ENCODE measurements at places on chromosomes 6 and 20. TPM values are rescaled to one million over a fixed set of nuclear protein-coding genes. Genes with fewer than 3 reads are reported as not detected.

DNA sequence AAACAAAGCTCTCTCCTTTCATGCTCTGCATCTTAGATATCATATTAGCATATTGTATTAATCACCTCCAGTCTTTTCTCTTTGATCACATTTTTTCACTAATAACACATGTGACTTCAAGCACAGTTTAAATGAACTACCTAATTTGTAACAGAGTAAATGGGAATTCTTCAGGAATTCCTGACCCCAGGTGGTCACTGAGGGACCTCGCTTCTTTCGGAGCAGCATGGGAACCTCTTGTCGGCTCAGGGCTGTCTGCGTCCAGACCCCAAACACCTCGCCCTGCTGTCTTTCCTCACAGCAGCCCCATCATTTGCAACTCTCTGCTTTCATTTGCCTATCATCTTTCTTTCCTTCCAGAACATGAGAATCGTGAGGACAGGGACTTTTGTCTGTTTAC lies 103.5 kb downstream of the DACT2 start:
- DNase-seq: no peak

DNA sequence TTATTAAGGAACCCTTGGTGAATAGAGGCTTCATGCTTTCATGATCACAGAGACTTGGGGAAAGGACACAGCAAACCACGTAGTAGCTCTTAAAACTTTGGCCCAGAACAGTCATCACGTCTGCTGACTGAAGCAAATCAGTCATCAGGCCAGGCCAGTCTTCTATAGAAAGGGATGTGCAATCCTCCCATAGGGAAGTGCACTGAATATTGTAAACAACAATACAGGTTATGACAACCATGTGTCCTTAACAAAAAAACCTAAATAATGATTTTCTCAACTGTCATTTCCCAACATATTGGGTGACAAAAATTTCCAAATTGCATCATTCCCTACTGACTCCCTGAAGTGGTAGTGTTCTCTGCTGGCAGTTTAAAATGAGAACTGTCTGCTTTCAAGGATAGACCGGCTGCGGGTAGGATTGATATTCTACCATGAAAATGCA lies 388.2 kb upstream of the CITED2 start:
- DNase-seq: no peak

DNA sequence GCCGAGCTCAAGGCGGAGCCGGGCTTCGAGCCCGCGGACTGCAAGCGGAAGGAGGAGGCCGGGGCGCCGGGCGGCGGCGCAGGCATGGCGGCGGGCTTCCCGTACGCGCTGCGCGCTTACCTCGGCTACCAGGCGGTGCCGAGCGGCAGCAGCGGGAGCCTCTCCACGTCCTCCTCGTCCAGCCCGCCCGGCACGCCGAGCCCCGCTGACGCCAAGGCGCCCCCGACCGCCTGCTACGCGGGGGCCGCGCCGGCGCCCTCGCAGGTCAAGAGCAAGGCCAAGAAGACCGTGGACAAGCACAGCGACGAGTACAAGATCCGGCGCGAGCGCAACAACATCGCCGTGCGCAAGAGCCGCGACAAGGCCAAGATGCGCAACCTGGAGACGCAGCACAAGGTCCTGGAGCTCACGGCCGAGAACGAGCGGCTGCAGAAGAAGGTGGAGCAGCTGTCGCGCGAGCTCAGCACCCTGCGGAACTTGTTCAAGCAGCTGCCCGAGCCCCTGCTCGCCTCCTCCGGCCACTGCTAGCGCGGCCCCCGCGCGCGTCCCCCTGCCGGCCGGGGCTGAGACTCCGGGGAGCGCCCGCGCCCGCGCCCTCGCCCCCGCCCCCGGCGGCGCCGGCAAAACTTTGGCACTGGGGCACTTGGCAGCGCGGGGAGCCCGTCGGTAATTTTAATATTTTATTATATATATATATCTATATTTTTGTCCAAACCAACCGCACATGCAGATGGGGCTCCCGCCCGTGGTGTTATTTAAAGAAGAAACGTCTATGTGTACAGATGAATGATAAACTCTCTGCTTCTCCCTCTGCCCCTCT lies 1.1 kb downstream of the CEBPB start:
- no peak for DNase-seq

DNA sequence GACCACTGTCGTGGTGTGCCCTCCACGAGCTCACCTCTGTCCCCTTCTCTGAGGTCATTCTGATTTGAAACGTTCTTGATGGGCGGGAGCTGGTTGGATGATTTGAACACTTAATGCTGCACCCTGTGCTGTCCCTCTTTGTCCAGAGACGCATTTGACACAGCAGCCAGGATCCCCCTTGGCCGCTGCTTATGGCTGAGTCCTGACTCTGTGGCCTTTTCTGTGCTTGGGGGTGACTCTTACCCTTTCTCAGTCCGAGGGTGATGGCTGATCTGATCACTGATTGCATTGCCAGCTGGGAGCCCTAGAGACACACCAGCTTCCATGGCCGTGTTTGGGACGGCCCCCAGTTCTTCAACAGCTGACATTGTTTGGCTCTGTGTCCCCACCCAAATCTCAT lies 43.5 kb upstream of the FRMD1 start:
- DNase-seq: no peak

- no peak for DNase-seq
Measured at GRCh38 chr6:47267301-47267700, 42.4 kb downstream of the TNFRSF21 start.

DNA sequence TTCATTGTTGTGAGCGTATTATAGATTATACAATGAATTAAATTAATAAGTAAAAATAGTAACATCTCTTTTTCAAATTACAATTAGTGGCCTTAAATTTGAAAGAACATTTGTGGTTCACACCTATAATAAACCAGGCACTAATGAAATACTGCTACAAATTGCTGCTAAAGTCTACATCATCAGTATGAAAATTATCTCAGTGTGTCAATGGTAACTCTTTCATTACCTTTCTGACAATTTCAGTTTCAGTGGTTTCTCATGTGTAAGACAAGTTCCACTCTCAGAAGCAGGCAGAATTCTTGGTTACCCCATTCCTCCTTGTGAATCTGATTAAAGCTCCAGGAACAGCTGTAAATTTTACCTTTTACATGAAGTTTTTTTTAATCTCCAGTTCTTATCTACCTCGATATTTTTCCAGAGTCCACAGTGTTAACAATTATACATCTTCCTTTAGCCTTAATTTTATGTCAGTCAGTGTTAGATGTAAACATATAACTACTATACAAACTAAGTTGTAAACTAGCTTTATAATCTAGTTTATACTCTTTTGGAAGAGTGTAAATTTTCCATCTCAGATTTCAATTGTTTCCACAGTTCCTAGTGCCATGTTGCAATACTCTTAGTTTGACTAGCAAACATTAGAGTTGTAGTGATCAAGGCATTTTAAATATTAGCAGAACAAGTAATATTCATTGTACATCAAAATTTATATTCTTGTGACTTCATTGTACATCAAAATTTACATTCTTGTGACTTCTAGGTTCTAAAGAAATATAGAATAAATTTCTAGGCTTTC lies 1038.4 kb downstream of the EPHA7 start:
- DNase-seq: no peak

- DNase-seq: no peak
Measured at GRCh38 chr6:151901009-151901411, 93.5 kb downstream of the ESR1 start.

- no peak for DNase-seq
Measured at GRCh38 chr6:66896415-66896814, 1189.4 kb upstream of the EYS start.

GRCh38 chr6:163748886-163749285 lies 334.4 kb downstream of the QKI start:
- DNase-seq: no peak

DNA sequence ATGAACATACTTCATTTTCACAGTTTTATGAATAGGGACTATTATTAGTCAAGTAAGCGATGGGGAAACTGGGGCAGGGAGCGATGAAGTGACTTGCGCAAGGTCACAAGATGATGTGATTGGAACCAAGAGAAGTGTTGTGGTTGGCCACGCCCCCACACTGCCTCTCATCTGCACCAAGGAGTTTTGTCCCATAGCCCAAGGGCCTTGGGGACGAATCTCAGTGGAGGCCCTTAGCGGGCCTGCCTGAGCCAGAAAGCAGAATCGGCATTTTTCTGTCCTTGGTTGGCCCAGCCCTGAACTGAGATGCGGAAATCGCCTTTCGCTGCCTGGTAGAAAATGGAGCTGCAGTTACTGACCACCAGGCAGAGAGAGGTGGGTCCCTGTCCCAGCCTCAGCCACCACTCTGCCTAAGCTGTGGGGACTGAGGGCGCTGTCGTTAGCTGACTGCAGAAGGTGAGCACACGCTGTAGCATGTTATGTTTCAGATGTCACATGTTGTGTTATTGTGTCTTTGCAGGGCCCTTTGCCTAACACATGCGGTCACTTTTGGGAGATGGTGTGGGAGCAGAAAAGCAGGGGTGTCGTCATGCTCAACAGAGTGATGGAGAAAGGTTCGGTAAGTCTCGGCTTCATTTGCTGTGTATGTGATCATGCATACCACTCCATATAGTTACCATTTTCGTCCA lies 57.8 kb downstream of the PTPN1 start:
- no peak for DNase-seq

DNA sequence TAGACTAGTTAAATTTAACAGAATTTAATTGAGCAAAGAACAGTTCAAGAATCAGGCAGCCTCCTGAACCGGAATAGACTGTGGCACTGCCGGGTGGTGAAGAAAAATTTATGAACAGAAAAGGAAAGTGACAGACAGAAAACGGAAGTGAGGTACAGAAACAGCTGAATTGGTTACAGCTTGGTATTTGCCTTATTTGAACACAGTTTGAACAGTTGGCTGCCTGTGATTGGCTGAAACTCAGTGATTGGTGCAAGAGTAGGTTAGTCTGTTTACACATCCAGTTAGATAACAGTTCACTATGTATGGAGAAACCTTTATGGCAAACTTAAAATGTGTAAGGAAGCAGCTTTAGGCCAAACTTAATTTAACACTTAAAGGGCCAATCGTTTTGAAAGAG lies 116.0 kb upstream of the CITED2 start:
- DNase-seq: no peak

DNA sequence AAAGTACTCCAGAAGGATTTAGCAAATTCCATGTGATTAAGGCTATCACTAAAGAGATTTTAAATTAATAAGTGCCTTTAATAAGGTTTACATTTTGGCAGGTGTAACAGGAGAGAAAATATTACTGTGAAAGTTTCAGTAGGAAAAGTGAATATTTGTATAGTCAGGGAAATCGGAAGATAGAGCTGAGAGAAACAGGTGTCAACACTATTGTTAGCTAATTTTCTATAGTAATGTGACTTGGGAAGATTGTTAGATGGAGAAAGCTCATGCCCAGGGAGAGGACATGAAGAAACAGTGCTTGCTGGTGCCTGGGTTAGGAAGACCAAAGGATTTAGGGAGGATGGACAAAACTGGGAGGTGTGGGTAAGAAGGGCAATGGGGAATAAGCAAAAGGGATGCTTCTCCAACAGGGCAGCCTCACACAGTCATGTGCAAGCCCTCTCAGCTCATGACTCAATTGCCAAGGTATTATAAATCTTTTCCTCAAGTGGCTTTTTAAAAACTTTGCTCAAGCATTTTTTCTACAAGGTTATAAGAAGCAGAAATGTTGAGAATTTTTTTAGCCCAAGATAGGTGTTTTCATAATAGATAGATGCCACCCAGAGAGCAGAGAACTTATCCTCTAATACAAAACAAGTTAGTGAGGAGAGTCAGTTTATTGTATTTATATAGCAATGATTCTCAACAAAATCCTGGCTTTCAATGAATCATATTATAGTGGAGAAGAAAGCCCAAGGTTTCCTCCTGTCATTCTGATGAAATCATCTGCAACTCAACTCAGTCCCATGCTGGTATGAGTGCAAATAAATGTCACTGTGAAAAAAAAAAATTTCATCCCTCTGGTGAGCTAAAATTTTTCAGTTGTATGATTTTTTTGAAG lies 325.2 kb upstream of the NT5E start:
- no peak for DNase-seq

DNA sequence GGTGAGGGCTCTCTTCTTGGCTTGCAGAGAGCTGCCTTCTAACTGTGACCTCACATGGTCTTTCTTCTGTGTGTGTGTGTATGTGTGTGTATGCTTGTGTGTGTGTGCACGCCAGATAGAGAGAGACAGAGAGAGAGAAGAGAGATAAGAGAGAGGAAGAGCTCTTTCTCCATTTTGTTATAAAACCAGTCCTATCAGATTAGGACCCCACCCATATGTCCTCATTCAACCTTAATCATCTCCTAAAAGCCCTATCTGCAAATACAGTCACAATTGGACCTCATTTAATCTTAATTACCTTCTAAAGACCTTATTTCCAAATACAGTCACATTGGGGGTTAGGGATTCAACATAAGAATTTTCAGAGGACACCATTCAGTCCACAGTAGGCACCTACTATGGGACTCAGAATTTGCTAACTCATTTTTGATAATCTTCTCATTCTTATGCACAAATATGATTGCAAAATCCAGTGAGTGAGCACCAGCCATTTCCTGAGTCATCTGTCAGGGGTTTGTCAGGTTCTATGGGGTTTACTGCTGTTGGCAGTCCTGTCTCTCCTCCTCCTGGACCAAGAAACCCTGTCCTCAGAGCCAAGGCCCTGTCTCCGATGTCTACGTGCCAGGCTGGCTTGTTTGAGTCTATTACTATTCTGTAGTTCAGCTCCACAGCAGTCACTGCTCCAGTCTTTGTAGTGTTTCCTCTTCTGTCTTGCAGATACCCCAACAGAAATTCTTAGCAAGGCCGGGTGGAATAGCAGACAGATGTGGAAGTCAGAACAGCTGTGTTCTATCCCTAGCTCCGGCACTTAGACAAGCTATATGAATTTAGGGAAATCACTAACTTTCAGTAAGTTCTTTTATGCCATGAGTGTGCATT lies 59.0 kb upstream of the FAM184A start:
- DNase-seq: no peak

DNA sequence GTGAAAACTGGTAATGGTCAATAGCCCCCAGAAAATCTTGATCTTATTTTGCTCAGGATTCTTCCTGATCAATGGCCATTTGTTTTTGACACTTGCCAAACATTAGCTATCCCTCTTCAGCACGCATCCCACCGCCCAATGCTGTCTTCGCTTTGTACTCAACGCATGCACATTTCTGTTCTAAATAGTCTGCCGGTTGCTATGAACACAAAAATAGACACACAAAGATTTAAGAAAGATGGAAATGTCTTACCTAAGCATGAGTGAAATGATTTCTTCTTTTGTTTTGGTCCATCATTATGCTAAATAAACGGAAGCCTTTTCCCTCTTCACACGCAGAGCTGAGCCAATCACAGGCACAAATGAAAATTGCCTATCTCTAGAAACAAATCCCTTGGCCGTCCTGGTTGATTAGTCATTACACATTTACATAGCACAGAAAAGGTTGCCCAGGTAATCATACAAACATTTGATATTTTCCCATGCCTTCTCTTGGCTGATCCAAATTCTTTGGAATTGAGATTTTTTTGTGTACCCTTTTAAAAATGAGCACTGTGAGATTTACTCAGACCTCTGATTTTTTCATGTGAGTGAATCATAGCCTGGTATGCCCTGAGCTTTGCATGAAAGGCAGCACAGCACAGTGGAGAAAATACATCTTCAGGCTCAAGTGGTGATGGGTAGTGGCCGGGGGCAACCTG lies 70.5 kb upstream of the FAM184A start:
- no peak for DNase-seq

The SNPH gene
- 6.7 TPM for total RNA-seq

The PROKR2 gene
- total RNA-seq: not detected

The IP6K3 gene
- total RNA-seq: 3.0 TPM
